ENCODE measurements at places on chromosomes 5 and 9.

DNA sequence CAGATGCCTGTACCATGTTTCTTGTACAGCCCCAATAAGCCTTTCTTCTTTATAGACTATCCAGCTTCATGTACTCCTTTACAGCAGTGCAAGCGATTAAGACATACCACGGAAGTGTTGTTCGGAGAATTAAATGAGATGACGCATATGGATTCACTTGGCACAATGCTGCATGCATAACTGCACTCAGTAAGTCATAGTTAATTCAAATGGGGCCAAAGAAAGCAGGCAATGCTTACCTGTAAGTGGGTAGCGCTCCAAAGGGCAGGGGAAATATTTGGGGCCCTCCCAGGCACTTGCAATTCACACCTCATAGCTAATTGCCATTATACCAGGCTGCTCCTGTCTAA is 7.7 kb upstream of the ADRA1B start:
- no peak for DNase-seq

DNA sequence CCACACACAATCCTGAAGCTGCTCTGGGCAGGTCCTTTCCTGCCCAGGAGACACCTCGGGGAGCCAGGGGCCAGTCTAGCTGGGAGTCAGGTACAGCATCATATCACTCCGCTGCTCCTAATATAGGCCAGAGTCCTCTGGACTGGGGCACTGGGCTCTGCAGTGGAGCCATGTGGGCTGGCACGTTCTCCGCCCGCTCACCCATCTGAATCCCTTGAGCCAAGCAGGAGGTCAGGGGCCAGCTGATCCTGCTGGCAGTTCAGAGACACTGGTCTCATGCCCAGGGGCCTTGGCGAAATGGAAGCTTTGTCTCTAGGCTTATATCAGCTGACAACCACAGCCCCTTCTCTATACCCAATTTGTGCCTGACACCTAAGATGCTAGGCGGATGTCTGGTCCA is 9.3 kb upstream of the CORO2A start:
- no peak for DNase-seq

DNA sequence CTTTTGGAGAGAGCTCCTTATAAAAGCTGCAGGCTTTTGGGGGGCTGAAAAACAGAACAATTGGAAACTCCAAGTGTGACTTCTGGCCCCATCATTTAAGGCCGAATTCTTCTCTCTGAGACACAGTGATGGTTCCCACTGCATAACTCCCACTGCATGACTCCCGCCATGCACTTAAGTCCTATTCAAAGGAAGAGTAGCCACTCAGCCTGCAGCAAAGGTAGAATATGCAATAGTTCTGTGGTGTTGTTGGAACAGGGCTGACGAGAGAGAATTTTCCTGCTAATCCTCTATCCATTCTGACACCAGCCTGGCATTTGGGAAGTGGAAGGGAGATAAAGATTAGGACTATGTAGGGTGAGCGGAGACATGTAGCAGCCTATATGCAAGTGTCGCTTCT is 185.6 kb upstream of the ZNF462 start:
- DNase-seq = no peak

- no peak for DNase-seq
These were observed 779 bp downstream of the PKN3 start for GRCh38 chr9:128702949-128703615.

DNA sequence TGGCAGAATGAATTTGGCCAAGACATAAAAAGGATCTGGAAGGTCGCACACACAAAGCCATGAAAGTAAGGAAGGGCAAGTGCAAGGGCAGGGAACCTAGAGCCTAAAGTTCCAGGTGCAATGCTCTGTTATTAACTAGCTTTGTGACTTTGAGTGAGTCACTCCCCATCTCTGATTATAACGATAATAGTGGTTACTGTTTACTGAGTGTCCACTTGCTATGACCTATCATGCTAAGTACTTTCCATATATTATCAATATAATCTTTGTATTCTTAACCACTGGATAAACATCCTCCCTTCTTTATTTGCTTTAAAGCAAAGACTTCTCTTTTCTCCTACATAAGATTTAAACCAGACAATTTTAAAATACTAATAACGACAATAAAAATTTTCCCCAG is 504.6 kb upstream of the BRINP1 start:
- DNase-seq = no peak

Measured in BJ (cell line).